ENCODE measurements at places on chromosomes 13 and 19.
A peak's percentile ranks its signal among the peaks of the same experiment; 100 is the strongest.

GRCh38 chr19:12825254-12826131 lies 8.9 kb downstream of the RTBDN start:
- no peak for DNase-seq

DNA sequence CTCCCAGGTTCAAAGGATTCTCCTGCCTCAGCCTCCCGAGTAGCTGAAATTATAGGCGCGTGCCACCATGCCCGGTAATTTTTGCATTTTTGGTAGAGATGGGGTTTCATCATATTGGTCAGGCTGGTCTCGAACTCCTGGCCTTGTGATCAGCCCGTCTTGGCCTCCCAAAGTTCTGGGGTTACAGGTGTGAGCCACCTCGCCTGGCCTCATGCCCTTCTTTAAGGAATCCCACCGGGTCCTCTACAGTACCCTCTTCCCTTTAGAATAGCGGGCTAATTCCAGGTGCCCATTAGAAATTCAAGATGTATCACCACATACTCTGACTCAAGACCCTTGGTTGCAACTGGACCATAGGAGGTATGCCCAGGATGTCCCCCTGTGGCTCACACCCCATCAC lies 74.2 kb upstream of the ZNF536 start:
- DNase-seq: no peak

GRCh38 chr19:35793381-35794165 lies 18.2 kb downstream of the ARHGAP33 start:
- DNase-seq: no peak

- DNase-seq: no peak
These were observed 10.2 kb upstream of the EMC10 start for GRCh38 chr19:50465986-50466705.

GRCh38 chr13:74550039-74550438 lies 415.8 kb upstream of the KLF12 start:
- no peak for DNase-seq

GRCh38 chr13:38606699-38607535 lies 80.0 kb upstream of the FREM2 start:
- no peak for DNase-seq

- DNase-seq: no peak
These were observed 4.7 kb downstream of the DNMT1 start for GRCh38 chr19:10190026-10190425.

- no peak for DNase-seq
These were observed 254.3 kb upstream of the PRR20A start for GRCh38 chr13:56886398-56886797.

GRCh38 chr13:64753233-64754000 lies 2476.7 kb downstream of the PCDH9 start:
- DNase-seq: no peak

DNA sequence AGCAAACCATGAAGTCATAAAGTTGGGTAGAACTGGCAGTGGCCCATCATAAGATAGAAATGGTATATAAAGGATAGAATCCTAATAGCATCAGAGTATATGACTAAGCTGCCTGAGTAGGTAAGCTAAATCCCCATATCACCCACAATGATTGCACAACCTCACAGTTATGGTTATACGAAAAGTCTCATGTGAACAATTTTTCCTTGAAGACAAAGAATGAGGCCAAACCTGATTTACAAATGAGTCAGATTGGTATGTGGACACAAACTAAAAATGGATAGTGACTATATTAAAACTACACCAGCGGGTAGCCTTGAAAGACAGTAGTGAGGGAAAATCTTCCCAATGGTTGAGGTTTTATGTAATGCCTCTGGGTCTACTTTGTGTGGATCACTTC lies 40.9 kb upstream of the UFM1 start:
- no peak for DNase-seq

DNA sequence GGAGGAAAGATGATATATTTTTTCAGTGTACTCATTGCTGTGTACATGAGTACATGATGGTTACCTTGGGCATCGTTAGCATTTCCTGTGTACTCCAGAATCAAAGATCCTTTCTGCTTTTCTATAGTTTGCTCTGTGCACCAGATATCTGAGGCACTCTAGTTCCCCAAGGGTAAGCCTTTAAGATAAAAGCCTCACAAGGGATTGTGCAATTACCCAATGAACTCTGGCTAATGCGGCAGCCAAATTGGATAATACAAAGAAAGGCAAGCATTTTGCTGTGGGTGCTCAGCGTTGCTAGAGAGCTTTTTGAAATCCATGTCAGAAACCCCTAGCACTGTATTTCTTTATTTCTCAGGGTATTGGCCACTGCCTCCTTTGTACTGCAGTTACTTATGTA lies 2.9 kb downstream of the CYSLTR2 start:
- no peak for DNase-seq

DNA sequence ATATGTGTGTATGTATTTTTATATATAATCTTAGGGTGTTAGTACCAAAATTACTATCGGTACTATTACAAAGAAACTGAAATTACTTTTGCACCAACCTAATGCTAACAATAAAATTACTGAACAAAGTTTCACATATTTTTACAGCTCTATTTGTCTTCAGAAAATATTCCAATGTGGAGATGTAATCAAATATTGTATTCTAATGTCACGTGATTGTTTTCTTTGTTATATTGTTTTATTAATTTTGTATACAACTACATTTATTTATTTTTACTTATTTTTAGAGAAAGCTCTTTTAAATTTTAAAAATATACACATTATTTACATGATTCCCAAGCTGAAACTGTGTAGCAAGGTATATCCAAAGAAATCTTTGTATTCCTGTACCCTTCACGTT lies 227.1 kb upstream of the KLF12 start:
- DNase-seq: no peak

GRCh38 chr13:42275098-42275471 lies 3.1 kb downstream of the AKAP11 start:
- DNase-seq: no peak

DNA sequence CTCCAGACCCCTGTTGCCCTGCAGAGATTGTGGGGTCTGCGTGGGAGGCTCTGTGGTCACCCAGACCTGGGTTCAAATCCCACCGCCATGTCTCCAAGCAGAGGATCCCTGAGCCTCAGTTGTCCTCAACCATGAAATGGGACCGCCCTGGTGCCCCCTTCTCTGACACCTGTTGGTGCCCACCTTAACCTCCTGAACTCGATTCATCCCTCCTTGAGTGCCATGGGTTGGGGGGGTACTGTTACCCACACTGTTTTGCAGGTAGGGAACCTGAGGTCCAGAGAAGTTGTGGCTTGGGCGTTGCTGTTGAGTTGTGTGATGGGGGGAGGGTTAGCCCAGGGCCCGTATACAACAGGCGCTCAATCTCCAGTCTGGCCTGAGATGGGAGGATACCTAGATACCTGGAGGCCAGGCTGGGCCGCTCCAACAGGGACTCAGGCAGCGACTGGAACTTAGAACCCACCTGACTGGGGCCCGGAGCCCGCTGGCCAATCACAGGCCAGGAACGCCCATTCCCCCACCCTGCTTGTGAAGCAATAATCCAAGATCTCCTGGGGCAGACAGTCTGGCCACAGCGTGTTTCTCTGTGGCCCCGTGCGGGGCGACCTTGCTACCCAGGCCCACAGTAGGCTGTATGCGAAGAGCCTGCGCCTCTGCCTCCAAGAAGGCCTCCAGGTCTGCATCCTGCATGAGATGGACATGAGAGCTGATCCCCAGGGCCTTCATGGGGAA lies 2.8 kb downstream of the ARID3A start:
- peak; percentile 75 for DNase-seq

DNA sequence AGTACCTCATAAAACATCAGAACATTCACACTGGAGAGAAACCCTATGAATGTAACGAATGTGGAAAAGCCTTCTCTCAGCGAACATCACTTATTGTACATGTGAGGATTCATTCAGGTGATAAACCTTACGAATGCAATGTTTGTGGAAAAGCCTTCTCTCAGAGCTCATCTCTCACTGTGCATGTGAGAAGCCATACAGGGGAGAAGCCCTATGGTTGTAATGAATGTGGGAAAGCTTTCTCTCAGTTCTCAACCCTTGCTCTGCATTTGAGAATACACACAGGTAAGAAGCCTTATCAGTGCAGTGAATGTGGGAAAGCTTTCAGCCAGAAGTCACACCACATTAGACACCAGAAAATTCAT lies 22.0 kb downstream of the ZNF146 start:
- no peak for DNase-seq

Data from G401 (cell line).